PC-3 (cell line): ENCODE measurements at places on chromosomes 5 and 9.

- DNase-seq: no peak
These were observed 53.2 kb downstream of the FAM114A2 start for GRCh38 chr5:153985498-153985897.

- DNase-seq: no peak
These were observed 68.3 kb downstream of the COX7C start for GRCh38 chr5:86686046-86686445.

- DNase-seq: no peak
These were observed 224.8 kb downstream of the MCTP1 start for GRCh38 chr5:95060098-95060497.

DNA sequence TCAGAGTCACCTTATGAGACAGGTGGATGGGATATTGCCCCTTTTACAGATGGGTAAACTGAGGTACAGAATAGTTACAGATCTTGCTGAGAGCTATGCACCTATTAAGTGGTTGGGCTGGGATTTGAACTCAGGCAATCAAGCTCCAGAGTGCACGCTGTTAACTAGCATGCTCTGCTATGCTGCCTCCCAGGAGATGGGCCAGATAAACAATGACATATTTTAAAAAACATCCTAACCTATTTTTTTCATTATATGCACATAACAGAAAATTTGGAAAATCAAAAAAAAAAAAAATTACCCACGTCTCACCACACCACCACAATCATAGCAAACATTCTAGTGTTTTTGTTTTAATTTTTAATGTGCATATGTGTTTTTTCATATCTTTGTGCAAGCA is 123.4 kb upstream of the STC2 start:
- DNase-seq: no peak

DNA sequence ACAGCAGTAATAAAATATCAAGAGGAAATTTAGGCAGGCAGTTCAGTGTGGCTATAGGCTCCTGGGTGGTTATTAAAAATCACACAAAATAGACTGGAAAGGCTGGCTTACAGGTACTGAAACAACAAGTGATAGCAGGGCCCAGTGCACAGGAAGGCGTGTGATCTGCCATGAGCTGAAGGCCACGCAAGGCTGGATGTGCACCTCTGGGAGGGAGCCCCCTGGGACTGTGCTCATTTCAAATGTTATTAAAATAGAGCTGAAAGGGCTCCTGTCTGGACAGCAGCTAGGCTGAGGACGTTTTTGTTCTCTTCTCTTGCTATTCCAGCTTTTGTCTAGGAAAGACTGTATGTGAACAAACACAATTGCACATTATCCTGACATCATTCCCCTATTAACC is 324.3 kb upstream of the RFX3 start:
- DNase-seq: no peak

DNA sequence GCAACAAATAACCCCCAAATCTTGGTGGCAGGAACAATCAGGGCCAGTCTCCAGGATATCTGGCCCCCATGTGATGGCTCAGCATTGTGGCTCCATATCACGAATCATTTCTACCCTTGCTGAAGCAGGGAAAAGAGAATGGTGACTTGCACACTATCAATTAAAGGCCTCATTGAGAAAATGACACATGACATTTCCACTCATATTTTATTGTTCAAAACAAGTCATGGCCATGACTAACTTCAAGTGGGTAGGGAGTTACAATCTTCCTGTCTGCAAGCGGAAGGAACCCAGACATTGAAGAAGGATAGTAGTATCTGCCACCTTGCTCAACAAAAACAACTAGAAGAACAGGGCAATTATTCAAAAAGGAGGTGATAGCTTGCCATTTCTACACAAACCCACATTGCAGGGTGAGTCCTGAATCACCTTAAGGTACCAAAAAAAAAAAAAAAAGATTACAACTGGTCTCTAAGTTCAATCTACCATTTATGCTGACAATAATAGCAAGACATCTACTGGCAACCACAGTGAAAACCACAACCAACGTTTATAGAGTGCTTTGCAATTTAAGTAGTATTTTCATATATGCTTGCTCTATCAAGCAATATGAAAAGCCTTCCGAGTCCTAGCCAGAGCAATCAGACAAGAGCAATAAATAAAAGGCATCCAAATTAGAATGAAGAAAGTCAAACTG is 186.7 kb upstream of the DAPK1 start:
- no peak for DNase-seq

GRCh38 chr5:61286446-61287132 is 45.5 kb upstream of the ZSWIM6 start:
- DNase-seq: no peak

DNA sequence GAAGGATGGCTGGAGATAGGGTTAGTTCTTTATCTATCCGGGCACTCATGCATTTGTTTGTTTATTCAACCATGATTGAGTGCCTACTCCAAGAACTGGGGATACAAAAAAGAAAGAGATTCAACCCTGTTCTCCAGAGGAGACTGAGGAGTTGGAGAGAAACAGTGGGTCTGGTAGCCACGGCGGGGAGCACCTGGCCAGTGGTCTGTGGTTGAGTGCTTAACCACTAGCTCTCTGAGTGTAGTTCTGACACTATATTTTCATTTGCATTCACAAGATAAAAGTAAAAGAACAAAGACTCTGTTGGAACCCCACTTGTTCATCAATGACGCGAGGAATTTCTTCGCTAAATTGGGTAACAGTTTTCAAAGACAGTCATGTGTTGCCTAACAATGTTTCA is 295.5 kb upstream of the MSX2 start:
- no peak for DNase-seq

- DNase-seq: no peak
These were observed 15.0 kb upstream of the VPS13A start for GRCh38 chr9:77162366-77162765.

DNA sequence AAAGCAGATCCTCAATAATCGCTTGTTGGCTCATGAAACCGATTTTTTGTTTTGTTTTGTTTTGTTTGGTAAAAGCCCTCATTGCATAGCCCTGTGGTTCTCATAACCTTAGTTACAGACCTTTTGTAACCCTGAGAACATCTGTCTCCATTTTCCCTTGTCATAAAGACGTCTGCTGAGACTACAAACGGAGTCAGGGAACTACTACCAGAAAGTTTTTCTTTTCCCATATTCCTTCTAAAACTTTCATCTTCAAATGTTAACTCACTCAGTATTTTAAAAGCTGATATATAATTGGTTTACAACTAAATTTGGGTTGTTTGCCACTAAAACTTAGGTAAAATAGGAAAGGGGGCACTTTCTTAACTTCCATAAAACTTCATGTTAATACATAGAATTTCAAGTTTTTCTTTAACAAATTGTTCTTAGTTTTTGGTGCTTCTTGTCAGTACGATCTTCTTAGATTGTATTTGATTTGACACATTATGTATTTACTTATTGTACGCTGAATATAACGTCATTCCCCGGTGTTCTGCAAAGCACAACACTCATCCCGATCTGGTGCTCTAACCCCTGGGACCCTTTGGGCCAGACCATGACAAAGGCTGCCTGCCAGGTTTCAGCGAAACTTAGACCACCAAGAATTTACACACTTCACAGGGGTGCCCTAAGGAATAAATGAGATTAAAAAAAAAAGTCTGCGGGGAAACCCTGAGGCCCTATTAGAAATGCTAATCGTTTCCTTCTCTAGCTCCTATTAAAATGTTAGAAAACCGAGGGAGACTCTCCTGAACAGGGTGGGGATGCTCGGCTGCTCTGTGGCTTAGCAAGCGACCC is 1.1 kb upstream of the ANP32B start:
- DNase-seq: no peak

- DNase-seq: no peak
These were observed 209.0 kb downstream of the SEC61B start for GRCh38 chr9:99431103-99431502.

GRCh38 chr5:59704936-59705335 is 188.6 kb downstream of the PDE4D start:
- DNase-seq: no peak

DNA sequence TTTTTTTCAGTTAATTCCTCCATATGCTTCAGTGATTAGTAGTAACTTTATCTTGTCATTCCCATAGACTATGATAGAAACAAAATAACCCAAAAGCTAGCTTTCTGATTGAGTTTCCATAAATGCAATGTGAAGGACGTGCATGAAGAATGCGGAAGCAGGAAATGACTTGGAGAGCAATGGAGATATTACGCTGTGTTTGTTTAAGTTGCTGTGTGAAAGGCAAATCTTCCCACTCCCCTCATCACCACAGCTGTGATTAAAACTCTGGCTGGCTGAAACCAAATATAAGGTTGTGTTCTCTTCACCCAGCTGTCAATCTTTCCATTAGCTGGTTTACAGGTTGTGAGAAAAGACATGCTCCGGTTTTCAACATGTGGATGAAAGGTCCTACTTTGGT is 83.9 kb downstream of the NR2F1-AS1 start:
- no peak for DNase-seq

DNA sequence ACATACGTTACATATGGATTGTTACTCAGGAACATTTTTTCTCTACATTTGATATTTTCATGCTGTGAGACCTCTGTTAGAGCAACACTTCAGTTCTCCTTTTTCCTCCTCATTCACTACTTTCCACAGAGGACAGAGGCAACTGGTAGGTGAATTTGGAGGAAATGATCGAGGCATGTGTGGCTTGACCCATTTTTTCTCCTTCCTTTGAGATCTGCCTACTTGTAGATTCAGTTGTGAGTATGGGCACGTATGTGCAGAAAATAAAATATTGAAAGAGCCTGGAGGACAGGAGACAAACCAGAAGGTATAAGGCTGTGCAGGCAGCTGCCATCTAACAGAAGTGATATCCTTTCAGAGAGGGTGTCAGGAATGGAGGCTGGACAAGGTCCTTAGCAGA is 19.2 kb upstream of the KIF2A start:
- DNase-seq: no peak

GRCh38 chr9:114691046-114691955 is 9.3 kb upstream of the TEX48 start:
- DNase-seq: peak; percentile 96

- no peak for DNase-seq
These were observed 78.1 kb downstream of the RAPGEF1 start for GRCh38 chr9:131661568-131662288.

GRCh38 chr9:127555840-127556820 is 55.9 kb upstream of the STXBP1 start:
- DNase-seq: peak; percentile 92

- DNase-seq: no peak
These were observed 891.3 kb downstream of the TLE1 start for GRCh38 chr9:80797831-80798688.

- DNase-seq: peak; percentile 45
These were observed 5.4 kb upstream of the MOCS2 start for GRCh38 chr5:53114988-53115387.

GRCh38 chr9:78691542-78691941 is 394.6 kb downstream of the PSAT1 start:
- DNase-seq: no peak

- DNase-seq: no peak
These were observed 323.3 kb downstream of the ASTN2 start for GRCh38 chr9:117091529-117091928.

GRCh38 chr5:74649421-74649973 is 9.0 kb upstream of the ENC1 start:
- DNase-seq: no peak

GRCh38 chr9:77469515-77470231 is 178.4 kb downstream of the GNA14 start:
- DNase-seq: peak; percentile 15

- no peak for DNase-seq
These were observed 95.4 kb upstream of the SLCO6A1 start for GRCh38 chr5:102594192-102594591.

GRCh38 chr5:132819468-132819867 is 6.4 kb downstream of the SOWAHA start:
- no peak for DNase-seq

DNA sequence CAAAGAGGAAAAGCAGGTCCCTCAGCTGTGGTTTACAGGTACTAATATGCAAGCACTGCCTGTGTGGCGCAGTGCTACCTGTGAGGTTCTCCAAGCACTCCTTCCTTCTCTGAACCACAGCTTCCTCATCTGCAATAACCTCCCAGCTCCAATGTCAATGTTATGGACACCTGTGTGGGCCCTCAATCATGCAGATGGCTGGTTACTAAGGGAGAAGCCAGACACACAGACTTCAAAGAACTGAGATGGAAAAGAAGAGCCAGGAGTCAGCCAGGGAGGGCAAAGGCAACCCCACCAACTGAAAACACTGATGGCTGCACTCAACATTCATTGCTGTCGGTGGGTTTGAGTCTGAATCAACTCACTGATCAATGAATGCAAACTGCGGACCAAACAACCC is 77.7 kb downstream of the NR6A1 start:
- DNase-seq: no peak

DNA sequence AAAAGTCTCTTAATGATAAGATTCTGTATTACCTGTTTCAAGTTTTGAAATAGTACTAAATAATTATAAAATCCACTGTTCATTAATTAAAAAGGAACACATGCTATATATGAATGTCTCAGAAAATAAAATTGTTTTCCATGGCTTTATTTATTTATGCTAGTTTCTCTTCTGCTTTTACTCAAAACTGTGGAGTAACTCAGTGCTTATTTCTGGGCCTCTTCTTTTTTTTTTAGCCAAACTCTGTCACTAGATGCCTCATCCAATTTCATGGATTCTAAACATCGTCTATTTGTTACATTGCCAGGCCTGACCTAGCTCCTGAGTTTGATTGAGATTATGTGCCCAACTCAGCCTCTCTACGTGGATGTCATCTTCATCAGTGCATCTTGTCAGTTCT is 1509.7 kb downstream of the MAT2B start:
- no peak for DNase-seq

- DNase-seq: no peak
These were observed 127.6 kb downstream of the RFX3 start for GRCh38 chr9:3398232-3398648.

GRCh38 chr9:6645355-6646292 is at the start of gene GLDC:
Gene GLDC (minus strand): TSS chr9:6645729. CDS start chr9:6645499, 230 bp downstream.
- peak; percentile 87 for DNase-seq

DNA sequence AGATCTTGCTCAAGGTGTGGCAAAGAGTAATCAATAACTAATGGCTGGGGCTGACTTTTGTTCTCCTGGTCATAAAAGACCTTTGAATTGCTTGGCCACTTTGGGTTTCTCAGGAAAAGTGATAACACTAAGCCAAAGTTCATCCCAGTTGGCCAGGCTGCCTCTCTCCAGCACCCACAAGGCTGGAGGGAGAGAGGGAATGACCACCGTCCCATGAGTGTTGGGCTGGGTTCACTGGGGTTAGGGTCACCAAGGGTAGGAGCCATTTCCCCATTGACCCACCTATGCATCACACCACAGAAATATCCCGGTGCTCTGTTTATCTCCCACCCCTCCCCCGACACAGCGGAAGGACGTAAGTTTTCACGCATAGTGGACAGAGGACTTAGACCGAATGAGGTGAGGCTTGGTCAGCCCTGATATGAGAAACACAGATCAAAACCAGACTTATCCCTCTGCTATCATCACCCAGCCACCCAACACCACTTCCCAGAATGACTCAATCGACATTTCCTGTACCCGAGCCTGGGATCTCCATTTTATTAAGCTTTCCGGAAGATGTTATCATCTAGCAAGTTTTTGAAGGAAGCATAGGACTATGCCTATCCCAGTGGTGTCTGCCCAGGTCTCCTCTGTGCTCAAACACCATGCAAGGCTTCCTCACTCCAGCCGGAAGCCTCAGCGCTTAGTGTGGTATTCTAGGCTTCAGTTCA is 27.0 kb upstream of the PPARGC1B start:
- no peak for DNase-seq
